ENCODE measurements at places on chromosomes 16 and 17. TPM values are rescaled to one million over a fixed set of nuclear protein-coding genes. Genes with fewer than 3 reads are reported as not detected.

Gene CRHR1
- total RNA-seq = not detected

Gene SULT1A4
- total RNA-seq = 12.6 TPM

Gene RNU2-1
- total RNA-seq = not detected

Gene DPEP2
- total RNA-seq = 1.4 TPM

Gene ZNF821
- total RNA-seq = 3.2 TPM

Gene TPSG1
- not detected for total RNA-seq

Gene ITGB4
- 22.9 TPM for total RNA-seq

Data from bladder microvascular endothelial cell (primary cell).